ENCODE measurements at places on chromosomes 11 and 22.

DNA sequence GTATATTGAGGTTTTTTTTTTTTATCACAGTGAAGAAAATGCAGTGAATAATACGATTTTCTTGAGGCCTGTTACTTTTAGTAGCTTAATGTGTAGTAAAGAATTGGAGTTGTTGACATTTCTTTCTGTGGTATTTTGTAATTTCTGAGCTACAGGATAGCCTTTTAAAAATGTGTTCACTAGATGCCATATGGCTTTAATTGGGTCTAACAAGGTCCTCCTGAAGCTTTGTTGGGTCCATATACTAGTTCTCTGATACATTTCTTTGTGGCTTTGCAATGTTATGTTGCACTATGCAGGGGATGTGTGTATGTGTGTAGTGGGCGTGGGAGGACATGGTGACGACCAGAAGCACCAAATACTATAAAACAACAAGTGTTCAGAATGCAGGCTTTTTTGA, 25.1 kb downstream of the FBXO7 start:
- no peak for DNase-seq

DNA sequence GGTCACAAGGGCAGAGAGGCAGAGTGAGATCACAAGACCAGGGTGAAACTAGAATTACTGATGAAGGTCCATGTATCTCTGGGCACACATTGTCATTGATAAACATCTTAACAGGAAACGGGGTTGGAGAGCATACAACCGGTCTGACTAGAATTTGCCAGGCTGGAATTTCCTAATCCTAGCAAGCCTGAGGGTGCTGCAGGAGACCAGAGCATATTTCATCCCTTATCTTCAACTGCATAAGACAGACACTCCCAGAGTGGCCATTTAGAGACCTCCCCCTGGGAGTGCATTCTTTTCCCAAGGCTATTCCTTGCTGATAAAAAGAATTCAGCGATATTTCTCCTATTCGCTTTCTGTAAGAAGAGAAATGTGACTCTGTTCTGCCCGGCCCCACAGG, 84.6 kb upstream of the IZUMO1R start:
- no peak for DNase-seq

DNA sequence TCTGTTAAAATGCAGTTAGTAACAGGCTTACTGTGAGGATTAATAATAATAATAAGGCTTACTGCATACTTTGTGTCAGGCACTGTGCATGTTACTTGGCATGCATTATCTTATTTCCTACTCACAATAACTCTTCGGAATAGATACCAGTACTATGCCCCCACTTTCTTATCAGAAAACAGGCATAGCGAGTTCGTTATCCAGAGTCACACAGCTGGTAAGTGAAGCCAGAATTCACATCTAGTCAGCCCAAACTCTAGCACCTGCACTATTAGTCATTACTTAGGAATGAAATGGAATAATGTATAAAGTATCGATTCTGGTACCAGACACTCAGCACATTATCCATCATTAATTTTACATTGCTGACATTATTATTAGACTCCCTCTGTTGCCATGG, 155.7 kb upstream of the BLID start:
- DNase-seq, result no peak

DNA sequence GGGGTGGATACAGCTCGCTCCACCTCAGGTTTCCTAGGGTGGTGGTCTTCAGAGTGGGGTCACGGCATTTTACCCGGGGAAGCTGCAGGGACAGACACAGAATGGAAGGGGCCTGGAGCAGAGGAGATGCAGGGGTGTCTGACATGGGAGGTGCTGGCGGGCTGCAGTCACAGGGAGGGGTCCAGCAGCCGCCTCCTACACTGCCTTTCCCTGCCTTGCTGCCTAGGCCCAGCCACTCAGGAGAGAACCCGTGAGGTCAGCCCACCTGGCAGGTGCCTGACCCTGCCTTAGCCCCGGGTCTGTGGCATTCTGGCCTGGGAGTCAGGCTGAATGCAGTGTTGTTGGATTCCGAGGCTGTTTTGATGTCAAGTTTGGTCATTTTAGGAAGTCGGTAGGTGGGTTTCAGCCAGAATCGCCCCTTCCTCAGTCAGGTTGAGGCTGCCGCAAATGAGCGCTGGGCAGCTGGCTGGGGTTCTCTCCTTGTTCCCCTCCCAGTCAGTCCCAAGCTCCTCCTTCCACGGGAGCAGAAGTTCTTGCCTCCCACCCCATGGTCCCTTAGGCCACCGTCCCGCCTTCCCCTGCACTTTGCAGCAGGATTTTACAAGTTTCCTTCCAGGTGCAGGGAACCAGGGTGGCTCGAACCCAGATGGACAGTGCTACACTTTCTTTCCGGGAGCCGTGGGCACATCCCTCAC, 294.5 kb downstream of the TBC1D22A start:
- DNase-seq, result no peak

- DNase-seq, result peak; percentile 8
Measured at GRCh38 chr22:47168900-47169800, 406.7 kb downstream of the TBC1D22A start.

- no peak for DNase-seq
Measured at GRCh38 chr11:78622666-78623065, 48.0 kb upstream of the NARS2 start.

DNA sequence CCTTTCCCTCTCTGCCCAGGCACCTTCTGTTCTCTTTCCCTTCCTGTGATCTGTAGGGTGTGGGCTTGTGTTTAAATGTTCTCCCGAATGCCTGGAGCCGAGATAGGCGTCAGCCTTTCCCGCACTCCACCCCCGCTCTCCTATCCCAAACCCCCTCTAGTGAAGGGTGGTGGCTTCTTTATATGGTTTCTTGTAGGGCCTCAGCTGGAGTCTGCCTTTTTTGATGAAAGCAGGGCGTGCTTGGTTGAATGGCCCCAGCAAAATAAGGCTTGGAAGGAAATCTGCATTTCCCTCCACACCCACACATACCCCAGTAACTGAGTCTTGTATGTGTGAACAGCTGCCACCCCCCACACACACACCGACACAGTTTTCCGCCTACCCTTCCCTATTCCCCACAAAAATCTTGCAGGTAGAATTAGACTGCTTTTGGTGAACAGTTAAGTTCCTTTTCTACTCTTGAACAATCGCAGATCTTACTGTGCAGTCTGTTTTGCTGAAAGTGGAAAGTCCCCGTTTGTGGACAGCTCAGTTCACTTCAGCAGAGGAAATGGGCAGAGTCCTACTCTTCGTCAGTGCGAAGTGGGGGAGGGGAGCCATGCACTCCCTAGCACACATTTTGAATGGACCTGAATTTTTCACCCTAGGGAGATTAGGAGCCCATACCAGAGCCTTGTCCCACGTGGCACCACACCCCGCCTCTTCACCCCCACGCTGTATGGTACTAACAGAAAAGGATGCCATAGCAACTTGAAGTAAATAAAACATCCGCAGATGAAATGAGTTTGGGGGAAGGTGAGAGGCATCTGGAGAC, 25.5 kb upstream of the GRK2 start:
- DNase-seq, result peak; percentile 75

GRCh38 chr11:66126808-66127555, 56.9 kb downstream of the PACS1 start:
- peak; percentile 79 for DNase-seq

GRCh38 chr11:69603111-69603836, 37.7 kb upstream of the CCND1 start:
- no peak for DNase-seq

GRCh38 chr11:2724653-2725367, 25.0 kb upstream of the KCNQ1OT1 start:
- DNase-seq, result no peak

Measured in IMR-90 (cell line).